ENCODE measurements at places on chromosomes 5 and 9. TPM values are rescaled to one million over a fixed set of nuclear protein-coding genes. Genes with fewer than 3 reads are reported as not detected.

DNA sequence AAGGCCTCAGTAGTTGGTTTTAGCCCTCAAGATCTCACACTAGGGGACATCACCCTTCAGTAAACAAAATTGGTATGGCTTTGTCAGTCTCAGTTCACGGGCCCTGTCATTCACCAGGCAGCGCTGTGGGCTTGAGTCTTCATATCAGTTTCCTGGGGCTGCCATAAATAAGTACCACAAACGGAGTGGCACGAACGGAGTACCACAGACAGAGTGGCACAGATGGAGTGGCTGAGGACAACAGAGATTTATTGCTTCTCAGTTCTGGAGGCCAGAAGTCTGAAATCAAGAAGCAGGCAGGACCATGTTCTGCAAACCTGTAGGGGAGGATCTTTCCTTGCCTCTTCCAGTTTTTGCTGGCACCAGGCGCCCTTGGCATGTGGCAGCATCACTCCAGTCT is 37.5 kb downstream of the DYNC2I2 start:
- H3K36me3 ChIP-seq: peaks cover 92% of the 10 kb centered on the region
- no peaks in the 10 kb centered on the region for H3K27me3 ChIP-seq
- no peak overlapping the region for H3K4me3 ChIP-seq
- H3K4me1 ChIP-seq: no peaks in the 10 kb centered on the region
- DNase-seq: no peak

ZNF462 gene
- total RNA-seq: 5.0 TPM

DNA sequence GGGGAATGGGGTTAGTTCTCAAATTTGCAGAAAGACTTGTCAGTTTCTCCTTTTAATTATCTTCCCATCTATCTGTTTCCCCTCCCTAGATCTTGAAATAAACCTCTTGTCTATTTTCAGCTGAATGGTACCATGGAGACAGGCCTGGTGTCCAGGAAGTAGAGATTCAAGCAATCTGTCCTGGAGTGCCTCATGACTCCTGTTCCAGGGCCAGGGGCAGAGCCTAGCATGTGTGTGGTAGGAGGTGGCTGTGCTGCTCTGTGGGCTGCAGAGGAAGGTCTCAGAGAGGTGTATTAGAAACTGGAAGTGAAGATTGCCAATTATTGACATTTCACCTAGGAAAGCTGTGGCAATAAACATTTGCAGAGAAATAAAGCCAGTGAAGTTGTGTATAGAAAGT is 175.8 kb upstream of the ATP10B start:
- no peaks in the 10 kb centered on the region for H3K27me3 ChIP-seq
- DNase-seq: no peak
- no peak overlapping the region for H3K4me3 ChIP-seq
- H3K36me3 ChIP-seq: no peaks in the 10 kb centered on the region
- H3K4me1 ChIP-seq: no peaks in the 10 kb centered on the region
- no peak overlapping the region for H3K27ac ChIP-seq

DNA sequence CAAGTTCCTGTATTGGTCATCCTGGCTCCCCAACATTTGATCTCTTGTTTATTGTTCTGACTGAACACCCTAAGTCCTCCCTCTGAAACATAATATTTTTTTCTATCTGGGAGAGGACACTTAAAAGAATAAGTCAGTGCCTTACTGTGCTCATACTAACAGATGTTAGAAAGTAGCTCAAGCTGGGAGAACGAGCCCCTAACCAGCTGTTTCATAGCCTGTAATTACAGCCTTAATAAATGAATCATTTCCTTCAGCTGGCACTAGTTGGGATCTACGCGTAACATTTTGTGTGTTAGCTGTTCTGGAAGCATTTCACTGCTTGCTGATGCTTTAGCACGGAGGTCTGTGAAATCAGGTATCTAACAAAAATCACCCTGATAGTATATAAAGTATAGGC is 345.9 kb upstream of the RIOK2 start:
- no peaks in the 10 kb centered on the region for H3K36me3 ChIP-seq
- H3K27ac ChIP-seq: no peak overlapping the region
- H3K4me3 ChIP-seq: peak overlapping the region; percentile 50
- peaks cover 16% of the 10 kb centered on the region for H3K4me1 ChIP-seq
- H3K27me3 ChIP-seq: no peaks in the 10 kb centered on the region

PTPRD gene
- not detected for total RNA-seq

IGFBPL1 gene
- total RNA-seq: 0.76 TPM

DNA sequence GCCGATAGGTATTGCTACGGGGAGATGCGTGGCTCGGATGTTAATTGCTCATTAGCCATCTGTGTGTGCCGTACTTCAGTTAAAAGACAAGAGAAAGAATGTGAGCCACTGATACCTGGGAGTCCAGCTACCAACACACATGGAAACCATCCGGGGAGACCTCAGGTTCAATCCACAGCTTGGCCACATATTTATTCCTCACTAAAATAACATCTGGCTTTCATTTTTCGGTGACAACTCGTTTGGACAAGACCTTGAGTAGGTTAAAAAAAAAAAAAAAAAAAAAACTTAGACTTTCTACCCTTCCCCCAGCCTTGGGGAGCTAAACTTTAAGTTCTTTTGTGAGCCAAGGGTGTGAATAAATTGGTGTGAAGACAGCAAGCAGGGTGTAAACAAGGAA is 84.1 kb downstream of the SLIT3 start:
- H3K27ac ChIP-seq: no peak overlapping the region
- no peak for DNase-seq
- H3K27me3 ChIP-seq: no peaks in the 10 kb centered on the region
- peaks cover 20% of the 10 kb centered on the region for H3K4me1 ChIP-seq
- H3K36me3 ChIP-seq: no peaks in the 10 kb centered on the region
- no peak overlapping the region for H3K4me3 ChIP-seq

GRCh38 chr5:72842816-72843215 is 26.4 kb downstream of the TNPO1 start:
- DNase-seq: peak; percentile 75
- no peaks in the 10 kb centered on the region for H3K27me3 ChIP-seq
- H3K4me3 ChIP-seq: no peak overlapping the region
- no peaks in the 10 kb centered on the region for H3K36me3 ChIP-seq
- peaks cover 78% of the 10 kb centered on the region for H3K4me1 ChIP-seq
- H3K27ac ChIP-seq: peak overlapping the region; percentile 52

- H3K4me1 ChIP-seq: no peaks in the 10 kb centered on the region
- no peak overlapping the region for H3K4me3 ChIP-seq
- DNase-seq: no peak
- H3K27ac ChIP-seq: no peak overlapping the region
- H3K27me3 ChIP-seq: no peaks in the 10 kb centered on the region
Measured at GRCh38 chr9:109855540-109855939, 75.5 kb downstream of the PALM2AKAP2 start.

- peak overlapping the region; percentile 31 for H3K4me3 ChIP-seq
- H3K27ac ChIP-seq: peak overlapping the region; percentile 84
- H3K27me3 ChIP-seq: peaks cover 9% of the 10 kb centered on the region
Measured at GRCh38 chr5:32027093-32027716, 146.9 kb downstream of the GOLPH3 start.
